ENCODE measurements at places on chromosomes 2 and 18.

- no peak for DNase-seq
Observed at GRCh38 chr2:234957834-234958135, 6.0 kb downstream of the SH3BP4 start.

- no peak for DNase-seq
Observed at GRCh38 chr18:60123031-60123430, 223.2 kb downstream of the PMAIP1 start.

GRCh38 chr2:206323486-206323885 lies 49.0 kb downstream of the ZDBF2 start:
- no peak for DNase-seq

- DNase-seq = no peak
Observed at GRCh38 chr2:32787207-32787606, 159.4 kb downstream of the TTC27 start.

DNA sequence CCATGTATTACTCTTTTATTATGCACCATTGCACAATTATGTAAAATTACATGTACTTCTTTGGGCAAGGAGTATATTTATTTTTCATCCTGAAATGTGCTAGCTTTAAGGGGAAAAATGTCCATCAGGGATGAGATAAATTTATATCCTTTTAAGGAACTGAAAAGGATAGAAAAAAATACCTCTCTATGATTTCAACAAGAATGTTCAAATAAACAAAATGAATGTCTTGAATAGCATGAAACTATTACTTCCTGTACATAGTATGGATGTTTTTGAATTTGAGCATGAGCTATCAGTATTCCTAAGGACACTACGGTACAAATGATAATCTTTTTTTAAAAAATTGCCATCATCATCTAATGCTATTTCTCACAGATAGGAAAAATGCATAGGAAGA lies 1611.9 kb upstream of the ZEB2 start:
- DNase-seq = no peak

GRCh38 chr2:69260666-69261065 lies 126.4 kb downstream of the GFPT1 start:
- DNase-seq = no peak

DNA sequence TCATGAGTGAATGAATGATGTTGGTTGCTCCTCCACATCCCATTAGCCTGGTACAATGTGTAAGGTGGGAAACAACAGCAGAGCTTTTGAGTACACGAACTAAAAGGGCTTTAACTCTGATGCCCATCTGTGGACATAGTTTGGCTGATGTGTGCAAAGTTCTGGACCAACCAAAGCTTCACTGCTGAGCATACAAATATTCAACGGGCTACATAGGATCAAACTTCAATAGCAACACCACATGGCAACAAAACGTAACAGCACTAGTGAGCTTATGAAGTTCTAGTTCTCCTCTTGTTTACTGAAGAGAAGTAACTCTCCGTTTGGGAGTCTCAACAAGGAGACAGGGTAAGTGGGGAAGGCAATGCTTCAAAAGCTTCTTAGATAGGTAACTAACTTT lies 20.4 kb downstream of the STAM2 start:
- DNase-seq = no peak

GRCh38 chr2:142748559-142749099 lies 128.8 kb upstream of the KYNU start:
- DNase-seq = no peak

- DNase-seq = no peak
Observed at GRCh38 chr2:31831585-31831984, 179.2 kb downstream of the MEMO1 start.

- no peak for DNase-seq
Observed at GRCh38 chr2:71877636-71878035, 270.0 kb downstream of the CYP26B1 start.

- no peak for DNase-seq
Observed at GRCh38 chr2:167406558-167406957, 518.3 kb downstream of the XIRP2 start.

DNA sequence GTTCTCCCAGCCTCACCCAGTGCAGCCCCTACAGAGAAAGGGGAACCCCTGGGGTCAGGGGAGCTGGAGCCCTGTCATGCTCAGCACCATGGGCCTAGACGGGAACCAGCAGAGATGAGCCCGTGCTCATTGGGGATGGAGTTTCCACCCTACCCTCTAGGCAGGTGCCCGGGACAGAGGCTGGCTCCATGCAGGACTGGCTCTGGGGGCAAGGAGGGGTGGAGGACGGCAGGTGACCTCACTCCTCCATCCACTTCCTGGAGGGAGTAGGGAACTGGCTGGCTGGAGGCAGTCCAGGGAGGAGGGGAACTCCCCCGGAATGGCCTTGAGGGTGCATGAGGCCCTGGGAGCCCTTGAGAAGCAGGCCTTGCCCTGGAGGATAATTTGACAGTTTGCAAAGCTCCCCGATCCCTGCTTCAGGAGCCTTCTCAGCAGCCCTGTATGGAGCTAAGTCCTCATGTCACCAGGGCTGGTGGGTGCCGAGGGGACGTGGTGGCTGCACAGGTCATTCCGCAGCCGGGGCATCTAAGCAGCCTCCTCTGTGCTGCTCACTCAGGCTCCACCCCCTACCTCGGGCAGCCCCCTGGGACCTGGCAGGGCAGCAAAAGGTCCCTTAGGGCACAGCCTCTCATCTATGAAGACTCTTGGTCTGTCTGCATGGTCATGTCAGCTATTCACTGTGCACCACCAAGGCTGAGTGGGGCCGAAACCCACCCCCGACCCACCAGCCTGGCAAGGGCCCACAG lies 2.1 kb downstream of the NEURL3 start:
- DNase-seq = no peak

DNA sequence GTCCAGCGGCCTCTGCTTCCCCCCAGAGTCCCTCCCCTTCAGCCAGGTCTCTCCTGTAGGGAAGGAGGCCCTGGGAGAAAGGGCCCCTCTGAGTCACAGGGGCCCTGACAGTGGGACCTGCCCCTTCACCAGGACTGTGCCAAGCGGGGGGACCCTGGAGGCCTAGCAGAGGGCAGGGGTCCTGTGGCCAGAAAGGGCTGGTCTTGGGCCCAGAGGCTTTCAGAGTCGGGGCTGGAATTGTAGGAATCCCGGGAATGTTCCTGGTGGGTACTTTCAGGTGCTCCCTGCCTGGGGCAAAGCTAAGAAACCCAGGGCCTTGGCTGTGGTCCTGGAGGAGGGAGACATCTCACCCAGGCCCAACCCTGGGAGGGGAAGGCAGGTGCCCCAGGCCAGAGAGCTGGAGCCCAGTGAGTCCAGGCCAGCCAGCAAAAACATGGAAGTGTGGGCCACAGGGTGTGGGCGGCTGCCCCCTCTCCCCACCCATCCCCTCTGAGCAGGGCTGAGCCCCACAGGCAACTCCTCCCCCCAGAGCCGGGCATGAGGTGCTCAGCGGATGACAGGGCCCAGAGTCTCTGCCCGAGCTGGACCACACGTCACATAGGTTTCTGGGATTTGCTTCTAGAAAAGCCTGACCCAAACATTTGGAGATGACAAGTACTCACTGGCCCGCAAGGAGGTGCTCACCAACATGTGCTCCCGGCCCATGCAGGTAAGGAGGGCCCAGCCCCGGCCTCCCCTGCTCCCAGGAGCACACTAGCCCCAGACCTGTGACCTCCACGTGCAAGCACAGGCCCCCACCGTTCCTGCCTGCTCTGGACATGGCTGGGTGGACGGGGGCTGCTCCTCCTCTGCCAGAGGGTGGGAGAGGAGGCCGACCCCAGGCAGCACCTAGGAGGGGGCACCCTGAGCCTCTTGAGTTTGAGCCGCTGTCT lies 48.2 kb upstream of the ALPP start:
- no peak for DNase-seq

- no peak for DNase-seq
Observed at GRCh38 chr2:118225666-118226065, 137.4 kb downstream of the INSIG2 start.

DNA sequence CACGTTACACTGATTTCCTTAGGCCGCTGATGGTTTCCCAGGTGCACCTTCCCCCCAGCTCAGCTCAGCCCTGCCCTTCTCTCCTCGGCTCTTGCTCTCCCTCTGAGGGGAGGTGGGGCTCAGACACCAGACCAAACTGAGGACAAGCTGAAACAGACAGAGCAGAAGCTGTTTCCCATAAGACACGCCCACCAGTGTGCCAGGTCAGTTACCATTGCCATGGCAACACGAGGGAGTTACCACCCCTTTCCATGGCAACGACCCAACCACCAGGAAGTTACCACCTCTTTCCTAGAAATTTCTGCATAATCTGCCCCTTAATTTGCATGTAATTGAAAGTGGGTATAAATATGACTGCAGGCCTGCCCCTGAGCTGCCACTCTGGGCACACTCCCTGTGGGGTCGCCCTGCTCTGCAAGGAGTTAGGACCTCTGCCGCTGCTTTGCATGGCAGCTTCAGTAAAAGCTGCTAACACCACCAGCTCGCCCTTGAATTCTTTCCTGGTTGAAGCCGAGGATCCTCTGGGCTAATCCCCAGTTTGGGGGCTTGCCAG lies 120.9 kb upstream of the SMIM21 start:
- DNase-seq = no peak

DNA sequence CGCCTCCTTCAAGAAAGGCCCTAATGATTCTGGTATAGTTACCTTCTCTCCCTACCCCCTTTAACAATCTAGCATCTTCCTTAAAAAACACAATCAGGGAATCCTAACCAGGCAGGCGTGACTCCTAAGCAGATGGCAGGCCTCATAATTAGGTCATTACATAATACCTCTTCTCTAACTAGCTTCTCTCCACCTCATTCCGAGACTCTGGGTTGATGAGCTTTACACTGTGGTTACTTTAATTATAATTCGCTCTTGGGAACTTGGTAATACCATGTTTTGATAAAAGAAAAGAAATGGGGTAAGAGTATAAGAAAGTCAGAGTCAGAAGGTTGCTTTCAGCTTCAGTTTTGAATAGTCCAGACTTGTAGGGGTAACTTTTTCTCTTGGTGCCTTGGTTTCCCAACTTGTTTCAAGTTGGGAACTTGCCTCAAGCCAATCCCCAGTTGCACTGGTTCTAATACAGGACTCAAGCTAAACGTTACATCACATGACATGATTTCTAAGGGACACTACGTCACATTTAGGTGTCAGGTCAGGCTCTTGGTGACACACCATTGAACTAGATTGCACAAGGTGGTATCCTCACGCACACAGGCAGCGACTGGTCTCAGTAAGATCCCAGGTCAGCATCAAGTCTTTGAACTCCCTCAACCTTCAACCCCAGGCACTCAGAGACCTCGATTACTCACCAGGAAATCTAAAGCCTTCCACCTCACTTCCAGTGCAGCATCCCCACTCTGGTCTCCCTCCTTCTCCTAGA lies 59.2 kb downstream of the AAK1 start:
- no peak for DNase-seq

DNA sequence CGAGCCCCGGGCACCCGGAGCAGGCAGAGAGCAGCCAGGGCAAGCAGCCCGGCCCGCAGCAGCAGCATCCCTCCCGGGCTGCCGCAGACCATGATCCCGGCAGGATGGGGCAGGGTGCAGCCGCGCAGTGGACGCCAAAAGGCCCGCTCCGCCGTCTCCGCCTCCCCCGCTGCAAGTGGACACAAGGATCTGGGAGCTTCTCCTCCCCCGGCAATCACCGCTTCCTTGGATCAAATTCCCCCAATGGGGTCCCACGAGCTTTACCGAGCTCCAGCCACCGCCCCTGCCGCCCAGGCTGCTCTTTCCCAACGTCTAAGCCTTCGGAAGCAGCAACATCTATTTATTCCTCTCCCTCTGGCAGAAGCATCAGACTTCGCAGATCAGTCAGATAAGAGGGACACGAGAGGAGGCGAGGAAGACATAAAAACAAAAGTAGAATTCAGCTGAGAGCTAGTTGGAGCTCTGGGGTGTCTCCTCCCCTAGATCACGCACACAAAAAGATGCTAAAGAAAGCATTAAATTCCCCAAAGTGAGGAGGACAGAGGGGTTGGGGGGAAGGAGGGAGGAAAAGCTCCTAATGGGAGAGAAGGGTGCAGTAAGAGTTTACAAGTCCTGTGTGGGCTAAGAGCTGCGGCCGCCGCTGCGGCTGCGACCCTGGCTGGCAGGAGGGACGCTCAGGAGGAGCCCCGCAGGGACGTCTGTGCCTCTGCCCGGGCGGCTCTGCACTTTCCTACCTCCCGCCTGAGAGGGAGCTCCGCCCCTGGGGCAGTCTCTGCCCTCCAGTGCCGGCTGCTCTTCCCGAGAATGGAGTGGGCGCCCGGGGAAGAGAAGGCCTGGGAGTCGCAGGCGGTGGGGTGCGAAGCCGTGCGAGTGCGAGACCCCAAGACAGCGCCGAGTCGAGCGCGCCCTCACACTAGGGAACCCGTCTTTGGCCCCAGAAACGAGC lies at the start of gene FRZB:
Gene FRZB, minus strand, starts transcription at position 177 of the 946 bp plus-strand sequence. Its CDS starts 85 bp downstream, at position 92.
- DNase-seq = no peak

- DNase-seq = no peak
Observed at GRCh38 chr2:122191331-122191730, 435.9 kb downstream of the TSN start.

DNA sequence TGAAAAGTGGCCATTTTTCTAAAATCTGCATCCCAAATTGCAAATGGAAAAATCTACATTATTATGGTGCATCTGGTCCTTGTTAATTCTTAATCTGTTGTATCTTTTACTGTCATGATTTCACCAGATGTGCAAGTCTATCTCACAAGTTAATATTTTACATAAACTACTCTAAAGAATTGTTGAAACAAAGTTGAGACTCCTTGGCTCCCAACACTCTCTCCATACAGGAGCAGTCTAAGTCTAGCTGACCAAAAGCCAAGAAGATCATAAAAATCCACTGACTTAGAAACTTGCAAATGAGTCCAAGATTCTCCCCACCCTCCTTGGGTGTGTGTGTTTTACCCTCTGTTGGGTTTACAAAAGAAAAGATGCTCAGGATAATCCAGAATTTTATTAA lies 85.1 kb downstream of the NCKAP5 start:
- DNase-seq = no peak

- DNase-seq = no peak
Observed at GRCh38 chr2:175228179-175228578, 46.7 kb upstream of the ATP5MC3 start.

- no peak for DNase-seq
Observed at GRCh38 chr18:24142376-24142775, 3.5 kb downstream of the CABYR start.

- no peak for DNase-seq
Observed at GRCh38 chr2:187129306-187129705, 280.3 kb upstream of the ZSWIM2 start.

DNA sequence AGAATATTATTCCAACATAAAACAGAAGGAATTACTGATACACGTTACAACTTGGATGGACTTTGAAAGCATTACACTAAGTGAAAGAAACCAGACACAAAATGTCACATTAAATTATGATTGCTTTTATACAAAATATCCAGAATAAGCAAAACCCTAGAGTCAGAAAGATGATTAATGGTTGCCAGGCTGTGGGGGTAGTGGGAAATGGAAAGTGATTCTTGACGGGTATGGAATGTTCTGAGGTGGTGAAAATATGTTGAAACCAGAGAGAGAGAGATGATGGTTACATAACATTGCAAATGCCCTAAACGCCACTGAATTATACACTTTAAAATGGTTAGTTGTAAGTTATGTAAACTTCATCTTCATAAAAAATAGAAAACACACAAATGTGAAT lies 1057.2 kb upstream of the TMEFF2 start:
- no peak for DNase-seq

DNA sequence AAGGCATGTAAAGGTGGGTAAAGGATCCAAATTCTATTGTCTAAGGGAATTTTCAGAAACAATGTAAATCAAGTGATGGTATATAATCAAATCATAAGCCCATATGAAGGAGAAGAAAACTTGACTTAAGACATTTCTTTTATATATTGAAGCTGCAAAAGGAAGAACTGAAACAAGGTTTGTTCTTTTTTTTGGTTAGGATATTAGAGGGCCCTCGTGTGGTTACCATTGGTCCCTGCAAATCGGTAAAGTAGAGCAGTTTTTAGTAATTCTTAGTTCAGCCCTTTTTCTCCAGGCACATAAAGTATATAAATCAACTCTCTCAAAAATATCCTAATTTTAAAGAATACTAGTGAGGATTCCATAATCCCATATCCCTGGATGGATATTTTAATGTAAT lies 105.6 kb upstream of the STK17B start:
- no peak for DNase-seq
